ENCODE measurements at places on chromosomes 11 and 22.

DNA sequence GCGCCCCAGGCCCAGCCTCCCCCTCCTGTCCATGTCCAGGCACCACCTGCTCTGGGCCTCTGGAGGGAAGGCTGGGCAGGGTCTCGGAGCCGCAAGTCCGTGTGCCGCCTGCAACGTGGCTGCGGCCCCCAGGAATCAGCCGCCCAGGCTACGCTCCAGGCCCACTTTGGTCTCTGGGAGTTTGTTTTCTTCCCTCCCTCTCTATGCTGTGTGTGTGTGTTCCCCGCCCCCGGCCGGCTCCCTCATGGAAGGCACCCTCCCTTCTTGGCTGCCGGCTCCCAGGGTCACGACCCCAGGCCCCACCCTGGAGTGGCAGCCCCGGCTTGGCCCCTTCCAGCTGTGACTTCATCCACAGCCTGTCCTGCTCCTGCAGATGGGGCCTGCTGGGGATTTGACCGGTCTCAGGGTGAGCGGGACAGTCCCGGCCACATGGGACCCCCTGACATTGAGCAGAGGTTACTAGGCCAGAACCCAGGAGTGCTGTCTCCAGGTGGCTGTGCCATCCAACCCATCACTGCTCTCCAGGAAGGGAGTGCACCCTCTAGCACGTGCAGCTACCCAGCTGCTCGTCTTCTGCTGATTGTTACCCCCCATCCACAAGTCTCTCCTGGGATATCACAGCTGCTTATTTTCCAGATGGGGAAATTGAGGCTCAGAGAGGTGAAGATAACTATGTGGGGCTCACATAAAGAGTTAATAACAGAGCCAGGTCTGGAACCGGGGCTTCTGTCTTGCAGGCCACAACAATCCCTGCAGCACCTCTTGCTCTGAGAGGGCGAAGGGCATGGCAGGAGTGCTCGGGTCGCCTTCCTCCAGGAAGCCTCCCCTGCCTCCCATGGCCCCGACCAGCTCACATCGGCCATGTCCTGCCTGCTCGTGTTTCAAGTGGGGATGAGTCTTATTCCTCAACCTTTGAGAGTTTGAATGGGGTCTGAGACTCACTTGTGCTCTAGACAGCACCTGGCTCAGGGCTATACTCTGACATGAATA, 2.8 kb upstream of the LIF start:
- no peak for DNase-seq

DNA sequence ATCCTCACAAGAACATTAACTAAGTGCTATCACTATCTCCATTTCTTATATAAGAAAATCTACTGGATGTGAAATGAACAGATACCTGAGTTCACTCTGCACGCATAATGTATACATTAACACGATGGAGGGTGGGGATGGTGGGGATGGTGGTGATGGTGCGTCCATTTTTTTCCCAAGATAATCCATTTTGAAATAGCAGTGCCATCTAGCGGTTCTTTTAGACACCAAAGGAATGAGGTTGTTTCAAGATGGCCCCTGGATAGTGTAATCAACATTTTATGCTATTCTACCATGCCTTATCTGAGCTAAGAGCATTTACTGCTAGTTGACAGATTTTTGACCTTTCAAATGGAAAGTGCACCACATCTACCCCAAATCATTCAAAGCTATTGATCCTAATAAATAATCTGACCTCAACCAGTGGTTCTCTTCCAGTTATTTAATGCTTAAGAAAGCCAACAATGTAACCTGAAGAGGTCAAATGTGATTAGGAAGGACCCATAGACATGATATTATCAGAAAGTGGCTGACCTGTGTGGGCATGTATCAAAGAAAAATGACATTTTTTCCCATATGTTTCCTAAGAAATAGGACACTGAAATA, 714.7 kb upstream of the TENM4 start:
- peak; percentile 8 for DNase-seq

GRCh38 chr22:19057999-19058491, 64.2 kb downstream of the DGCR2 start:
- DNase-seq: no peak

DNA sequence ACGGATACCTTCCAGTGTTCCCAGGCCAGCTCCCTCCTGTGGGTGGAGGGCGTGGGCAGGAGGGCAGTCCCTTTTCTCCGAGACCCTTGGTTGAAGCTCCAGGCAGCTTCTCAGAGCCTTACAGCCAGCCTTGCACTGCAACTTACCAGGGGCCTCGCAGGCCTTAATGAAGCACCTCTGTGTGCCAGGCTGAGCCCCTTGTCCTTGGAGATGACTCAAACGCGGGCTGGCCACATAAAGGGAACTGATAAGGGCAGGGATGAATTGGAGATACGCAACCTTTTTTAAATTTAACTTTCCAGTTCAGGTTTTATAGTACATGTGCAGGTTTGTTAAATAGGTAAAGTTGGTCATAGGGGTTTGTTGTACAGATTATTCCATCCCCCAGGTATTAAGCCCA, 72.7 kb downstream of the WNT7B start:
- DNase-seq: no peak

- no peak for DNase-seq
Measured at GRCh38 chr11:96969251-96969650, 579.4 kb downstream of the JRKL start.

DNA sequence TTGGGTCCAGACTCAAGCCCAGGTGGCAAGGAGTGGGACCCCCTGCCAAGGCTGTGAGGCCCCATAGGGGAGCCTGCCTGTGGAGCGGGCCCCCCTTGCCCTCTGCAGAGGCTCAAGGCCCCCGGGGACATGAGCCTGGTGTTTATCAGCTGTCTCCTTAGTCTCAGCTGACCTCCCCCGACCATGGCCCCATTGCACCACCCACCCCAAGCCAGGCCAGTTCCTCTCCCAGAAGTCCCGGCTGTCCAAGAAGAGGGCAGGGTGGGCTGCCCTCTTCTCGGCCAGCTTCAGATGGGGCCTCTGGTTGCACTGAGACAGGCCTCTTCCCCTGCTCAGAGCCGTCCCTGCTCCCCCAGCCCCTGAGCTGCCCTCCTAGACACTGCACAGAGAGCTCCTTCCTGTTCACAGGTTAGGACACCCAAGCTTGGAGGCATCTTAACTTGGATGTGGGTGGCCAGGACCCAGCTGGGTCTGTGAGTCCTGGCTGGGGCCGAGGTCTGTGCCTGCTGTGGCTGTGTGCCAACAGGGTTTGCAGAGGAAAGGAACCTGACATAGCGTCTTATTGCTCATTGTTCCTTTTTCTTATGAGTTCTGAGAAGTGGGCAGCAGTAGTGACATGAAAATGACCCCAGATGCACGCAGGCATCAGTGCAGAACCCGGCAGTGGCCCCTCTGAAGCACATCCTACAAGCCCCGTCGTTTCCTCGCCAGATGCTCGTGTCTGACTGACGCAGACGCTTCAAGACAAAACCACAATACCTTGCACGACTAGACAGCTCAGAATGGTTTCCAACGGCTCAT, 5.4 kb downstream of the TRABD start:
- peak; percentile 86 for DNase-seq

DNA sequence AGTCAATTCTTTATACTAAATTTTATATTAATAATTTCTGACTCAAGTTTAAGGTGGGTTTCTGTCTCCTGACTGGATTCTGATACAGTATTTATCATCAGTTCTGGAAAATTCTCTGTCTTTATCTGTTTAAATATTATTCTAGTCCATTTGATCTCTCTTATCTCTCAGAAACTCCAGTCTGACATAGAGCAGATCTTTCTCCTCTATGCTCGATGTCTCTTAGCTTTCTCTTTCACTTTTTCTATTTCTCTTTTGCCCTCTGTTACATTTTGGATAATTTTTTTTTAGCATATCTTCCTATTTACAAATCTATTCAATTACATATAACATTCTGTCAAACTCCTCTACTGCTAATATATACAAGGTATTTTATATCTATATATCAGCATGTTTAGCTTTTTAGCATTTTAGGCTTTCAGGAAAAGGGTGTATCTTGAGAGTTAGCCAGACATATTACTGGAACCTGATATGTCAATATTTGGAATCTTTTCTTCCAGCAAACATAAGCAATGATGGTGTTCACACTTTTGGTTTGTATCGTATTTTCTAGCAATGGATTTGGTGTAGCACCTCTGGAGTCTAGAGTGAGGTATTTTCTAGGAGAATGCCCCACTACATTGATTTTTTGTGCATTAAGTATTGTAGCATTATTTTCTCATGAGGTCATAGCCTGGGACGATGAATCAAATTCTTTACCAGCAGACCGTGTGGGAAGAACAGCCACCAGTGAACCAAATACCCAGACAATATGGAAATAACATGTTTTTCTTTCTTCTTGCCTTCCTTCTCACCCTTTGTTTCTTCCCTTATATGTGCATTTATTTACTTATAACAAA, 4.1 kb upstream of the NNMT start:
- DNase-seq: no peak

GRCh38 chr11:62141111-62142042, 17.6 kb downstream of the INCENP start:
- DNase-seq: no peak

GRCh38 chr11:18492888-18493287, 33.9 kb downstream of the TSG101 start:
- no peak for DNase-seq

DNA sequence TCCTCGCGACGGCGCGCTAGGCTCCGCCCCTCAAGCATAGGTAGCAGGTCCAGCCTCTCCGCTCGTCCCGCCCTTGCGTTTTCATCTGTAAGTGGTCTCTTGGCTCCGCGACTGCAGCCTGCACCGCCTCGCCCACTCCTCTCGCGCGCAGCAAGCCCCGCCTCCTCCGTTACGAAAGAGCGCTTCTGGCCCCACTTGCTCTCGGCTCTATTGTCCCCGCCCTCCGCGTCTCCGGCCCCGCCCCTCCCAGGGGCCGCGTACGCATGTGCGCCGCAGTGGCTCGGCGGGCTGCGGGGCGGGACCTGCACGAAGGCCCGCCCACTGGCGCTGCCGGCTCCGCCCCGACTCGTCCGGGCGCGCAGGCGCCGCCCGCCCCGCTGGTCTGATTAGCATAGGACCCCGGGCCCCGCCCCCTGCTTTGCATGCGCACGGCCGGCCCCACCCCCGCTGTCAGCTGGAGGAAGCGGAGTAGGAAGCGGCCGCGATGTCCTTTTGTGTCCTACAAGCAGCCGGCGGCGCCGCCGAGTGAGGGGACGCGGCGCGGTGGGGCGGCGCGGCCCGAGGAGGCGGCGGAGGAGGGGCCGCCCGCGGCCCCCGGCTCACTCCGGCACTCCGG, at the start of gene ESRRA:
Gene ESRRA, plus strand, starts transcription at position 450 of the 616 bp plus-strand sequence. CDS start 1,656 bp downstream, outside the sequence.
- DNase-seq: peak; percentile 100

- DNase-seq: peak; percentile 51
Measured at GRCh38 chr11:19474954-19475721, 234.4 kb upstream of the E2F8 start.

DNA sequence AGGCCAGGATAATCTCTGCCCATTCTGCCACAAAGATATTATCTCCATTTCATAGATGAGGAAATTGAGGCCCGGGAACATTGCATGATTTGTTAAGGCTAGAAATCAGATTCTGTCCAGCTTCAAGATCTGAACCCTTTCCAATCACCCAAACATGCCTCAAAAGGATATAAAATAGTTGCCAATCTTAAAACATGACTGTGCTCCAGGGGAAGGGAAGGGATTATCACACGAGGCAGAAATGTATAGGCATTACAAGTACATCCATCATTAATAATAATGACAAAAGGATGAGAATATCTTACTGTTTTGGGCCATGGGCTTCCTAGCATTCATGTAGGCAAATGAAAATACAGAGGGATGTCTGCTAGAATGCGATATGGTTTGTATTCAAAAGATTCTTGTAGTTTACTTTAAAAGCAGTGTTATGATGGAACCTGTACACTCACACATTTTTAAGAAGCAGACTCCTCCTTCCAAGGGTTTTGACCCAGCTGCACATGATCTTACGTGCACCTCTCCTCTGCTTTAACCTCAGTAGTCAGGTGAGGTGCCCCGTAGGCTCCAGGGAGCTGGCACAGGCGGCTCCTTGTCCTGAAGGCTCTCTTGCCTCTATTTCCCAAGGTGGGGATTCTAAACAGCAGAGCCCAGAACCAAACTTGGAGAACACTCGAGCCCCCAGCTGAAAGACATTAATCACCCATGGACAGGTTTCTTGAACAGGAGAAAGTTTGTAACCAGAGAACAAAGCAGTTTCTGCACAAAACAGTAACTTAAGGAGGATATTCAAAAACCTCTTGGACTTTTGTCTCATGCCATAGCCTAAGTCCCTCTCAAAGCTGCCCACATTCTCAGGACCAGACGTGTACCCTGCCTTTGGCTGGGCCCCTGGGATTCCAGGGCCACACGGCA, 36.0 kb downstream of the PARVA start:
- DNase-seq: no peak

GRCh38 chr22:23325183-23325582, 144.9 kb downstream of the BCR start:
- DNase-seq: peak; percentile 8

DNA sequence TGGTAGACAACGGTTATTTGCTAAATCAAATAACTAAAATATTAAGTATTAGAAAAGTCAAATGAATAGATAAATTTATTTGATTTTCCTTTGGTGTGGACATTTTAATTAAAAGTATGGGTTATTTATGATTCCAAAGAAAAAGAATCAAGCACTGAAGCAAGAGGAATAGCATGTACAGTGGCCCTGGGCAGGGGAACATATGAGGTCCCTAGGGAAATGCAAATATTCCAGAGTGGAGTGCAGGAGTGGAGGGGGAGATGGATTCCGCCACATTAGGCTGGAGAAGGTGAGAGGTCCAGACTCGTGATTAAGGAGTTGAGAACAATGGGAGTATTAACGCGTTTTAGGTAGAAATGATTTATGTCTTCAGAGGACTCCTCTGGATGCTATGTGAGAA, 30.0 kb downstream of the RASSF10 start:
- no peak for DNase-seq

- no peak for DNase-seq
Measured at GRCh38 chr11:112265659-112266409, 5.2 kb upstream of the PLET1 start.

GRCh38 chr11:6653097-6653496, 2.5 kb downstream of the DCHS1 start:
- DNase-seq: no peak

DNA sequence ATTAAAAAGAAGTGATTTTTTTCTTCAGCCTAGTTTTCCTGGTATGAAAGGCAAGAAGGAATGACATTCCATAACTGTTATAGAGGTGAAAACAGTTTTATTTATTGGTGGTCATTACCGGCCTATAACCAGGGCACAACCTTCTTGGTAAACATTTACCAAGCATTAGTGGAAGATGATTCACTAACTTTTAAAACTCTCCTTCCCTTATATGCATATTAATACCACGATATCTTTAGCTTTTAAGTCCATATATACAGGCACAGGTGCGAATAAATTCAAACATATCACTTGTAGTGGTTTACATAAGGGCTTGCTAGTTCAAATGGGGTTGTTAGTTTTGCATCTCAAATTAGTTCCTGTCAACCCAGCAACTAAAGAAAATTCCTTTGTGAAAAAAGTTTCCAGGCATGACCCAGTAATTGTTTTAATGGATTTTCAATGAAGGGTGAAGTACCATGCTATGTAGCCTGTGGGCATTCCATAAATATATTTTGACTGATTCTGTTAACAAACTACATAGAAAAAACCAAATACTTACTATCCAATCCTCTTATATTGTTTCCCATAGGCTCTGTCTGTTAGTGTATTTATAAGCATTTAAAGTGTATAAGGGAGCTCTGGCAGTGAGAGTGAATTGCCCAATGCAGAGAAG, 30.6 kb upstream of the ROBO3 start:
- no peak for DNase-seq

All from GM20000 (cell line).